Stimulated activated CD8-positive, alpha-beta memory T cell treated with anti-CD3 and anti-CD28 coated beads, Interleukin-15, amount 100 ng/mL, for 24 hours (primary cell): ENCODE measurements at places on chromosomes 6 and 20.

DNA sequence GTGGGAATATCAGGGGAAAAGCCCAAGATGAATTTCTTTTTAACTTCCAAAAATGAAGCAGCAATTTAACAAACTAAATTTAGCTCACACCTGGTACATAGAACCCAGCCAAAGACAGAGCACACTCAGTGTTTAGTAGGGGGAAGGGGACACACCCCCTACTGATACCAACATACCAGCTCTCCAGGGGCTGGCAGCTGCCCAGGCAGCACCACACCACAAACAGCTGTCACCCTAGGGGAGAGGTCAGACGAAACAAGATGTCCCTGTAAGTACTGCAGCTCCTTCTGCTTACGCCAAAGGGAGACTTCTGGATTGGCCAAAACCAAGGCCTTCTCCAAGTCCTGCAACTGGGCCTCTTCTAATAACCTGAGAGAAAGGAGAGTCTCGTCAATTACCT lies 26.0 kb downstream of the MDN1 start:
- DNase-seq = no peak

GRCh38 chr20:12068121-12068520 lies 150.4 kb downstream of the BTBD3 start:
- no peak for DNase-seq

- no peak for DNase-seq
Observed at GRCh38 chr6:28664870-28665396, 139.3 kb downstream of the GPX5 start.

DNA sequence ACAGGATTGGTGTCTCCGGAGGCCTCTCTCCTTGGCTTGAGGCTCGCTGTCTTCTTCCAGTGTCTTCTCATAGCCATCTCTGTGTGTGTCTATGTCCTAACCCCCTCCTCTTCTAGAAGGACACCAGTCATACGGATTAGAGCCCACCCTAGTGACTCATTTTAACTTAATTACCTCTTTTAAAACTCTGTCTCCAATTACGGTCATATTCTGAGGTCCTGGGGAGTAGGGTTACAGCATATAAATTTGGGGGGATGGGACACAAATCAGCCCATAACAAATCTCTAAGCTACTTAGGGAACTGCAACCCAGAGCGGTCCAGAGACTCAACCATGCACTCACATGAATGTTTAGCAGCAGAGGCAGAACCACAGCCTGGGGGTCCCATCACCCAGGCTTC lies 56.1 kb upstream of the SASH1 start:
- no peak for DNase-seq

- DNase-seq = no peak
Observed at GRCh38 chr20:805713-806112, 27.8 kb upstream of the FAM110A start.

DNA sequence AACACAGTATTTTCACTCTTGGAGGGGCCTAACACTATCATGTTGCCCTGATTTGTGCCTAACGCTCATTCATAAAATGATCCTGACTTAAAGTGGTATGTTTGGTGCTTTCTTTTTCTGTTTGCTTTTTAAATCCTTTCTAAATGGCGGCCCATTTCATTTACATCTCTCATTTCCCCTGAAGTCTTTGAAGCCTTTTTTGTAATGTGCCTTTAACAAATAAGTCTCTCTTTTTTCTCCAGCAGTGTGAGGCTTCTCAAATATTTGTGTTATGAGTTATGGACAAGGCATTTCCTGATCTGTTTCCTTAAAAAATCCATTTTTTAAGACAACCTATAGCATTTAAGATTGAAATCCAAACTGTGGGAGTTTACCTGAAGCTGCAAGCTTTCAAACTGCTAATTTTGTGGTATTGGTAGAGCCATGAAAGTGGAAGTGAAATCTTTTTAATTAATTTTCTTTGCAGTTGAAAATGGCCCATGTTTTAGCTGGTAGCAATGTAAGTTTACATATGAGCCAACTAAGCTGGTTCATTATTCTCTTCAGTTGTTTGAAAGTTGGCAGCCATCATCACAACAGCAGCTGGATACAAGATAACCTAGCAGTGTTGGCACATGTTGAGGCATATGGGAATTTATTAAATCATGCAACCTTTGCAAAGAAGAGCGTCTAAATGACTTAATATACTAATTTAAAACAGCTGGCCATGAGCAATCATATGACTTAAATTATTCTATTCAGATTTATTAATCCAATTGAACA lies 469.7 kb downstream of the CDKAL1 start:
- no peak for DNase-seq

GRCh38 chr20:49748525-49748838 lies 34.8 kb upstream of the B4GALT5 start:
- DNase-seq = no peak

DNA sequence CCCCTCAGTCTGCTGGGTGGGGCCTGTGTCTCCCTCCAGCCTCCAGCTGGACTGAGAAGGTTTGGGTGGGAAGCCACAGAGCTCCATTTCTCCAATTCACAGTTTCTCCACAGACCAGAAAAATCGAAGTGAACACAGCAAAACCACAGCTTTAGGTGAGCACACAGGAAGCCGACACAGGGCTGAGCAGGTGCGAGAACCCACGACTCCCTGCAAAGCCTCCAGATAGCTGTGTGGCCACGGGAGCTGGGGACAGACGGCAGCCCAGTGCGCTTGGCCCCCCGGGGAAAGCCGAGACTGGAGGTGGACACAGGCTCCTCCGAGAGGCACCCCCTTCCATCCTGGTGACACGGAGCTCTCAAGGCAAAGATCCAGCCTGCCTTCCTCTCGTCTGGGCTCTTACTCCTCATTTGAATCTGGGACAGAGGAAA lies 29.0 kb upstream of the MPC1 start:
- DNase-seq = no peak
